Muscle of leg (tissue), 16 donors: ENCODE measurements at places on chromosomes 6 and 20.

GRCh38 chr20:24676978-24677370 is 207.5 kb downstream of the SYNDIG1 start:
- DNase-seq = no peak

DNA sequence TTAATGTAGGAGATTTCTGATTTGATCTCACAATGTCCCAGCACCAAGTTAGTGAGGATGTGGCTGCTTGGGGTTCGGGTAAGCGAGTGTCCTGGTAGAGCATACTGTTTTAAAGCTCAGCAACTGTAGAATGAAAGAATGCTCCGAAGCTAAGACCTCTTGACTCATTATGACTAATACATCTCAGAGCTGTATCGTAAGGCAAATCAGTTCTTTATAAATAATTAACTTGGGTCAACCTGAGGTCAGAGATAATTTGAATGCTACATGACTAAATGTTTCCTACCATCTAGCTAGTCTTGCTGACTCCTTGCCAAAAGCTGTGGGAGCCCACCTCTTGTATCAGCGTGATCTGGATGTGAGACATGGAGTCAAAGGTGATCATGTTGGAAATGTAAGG is 128.8 kb upstream of the PDE7B start:
- no peak for DNase-seq

- DNase-seq = no peak
Observed at GRCh38 chr20:60486315-60486714, 528.1 kb downstream of the CDH26 start.

DNA sequence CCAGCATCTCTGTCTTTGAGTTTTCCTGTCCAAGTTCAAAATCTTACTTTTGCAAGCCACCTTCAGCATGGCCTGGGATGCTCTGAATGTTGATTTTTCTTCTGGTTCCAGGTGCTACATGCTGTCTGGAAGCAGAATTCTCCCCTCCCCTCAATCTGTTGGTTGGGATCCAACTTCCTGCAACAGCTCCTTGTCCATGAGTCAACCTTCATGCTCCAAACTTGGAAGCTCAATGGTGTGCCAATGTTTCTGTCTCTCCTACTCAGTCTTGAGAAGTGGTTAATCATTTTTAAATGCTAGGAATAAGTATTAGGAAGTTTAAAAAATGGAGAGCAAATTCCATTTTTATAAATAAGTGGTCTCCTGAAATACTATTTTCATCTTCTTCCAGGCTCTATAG is 33.2 kb upstream of the PLEKHG1 start:
- no peak for DNase-seq

DNA sequence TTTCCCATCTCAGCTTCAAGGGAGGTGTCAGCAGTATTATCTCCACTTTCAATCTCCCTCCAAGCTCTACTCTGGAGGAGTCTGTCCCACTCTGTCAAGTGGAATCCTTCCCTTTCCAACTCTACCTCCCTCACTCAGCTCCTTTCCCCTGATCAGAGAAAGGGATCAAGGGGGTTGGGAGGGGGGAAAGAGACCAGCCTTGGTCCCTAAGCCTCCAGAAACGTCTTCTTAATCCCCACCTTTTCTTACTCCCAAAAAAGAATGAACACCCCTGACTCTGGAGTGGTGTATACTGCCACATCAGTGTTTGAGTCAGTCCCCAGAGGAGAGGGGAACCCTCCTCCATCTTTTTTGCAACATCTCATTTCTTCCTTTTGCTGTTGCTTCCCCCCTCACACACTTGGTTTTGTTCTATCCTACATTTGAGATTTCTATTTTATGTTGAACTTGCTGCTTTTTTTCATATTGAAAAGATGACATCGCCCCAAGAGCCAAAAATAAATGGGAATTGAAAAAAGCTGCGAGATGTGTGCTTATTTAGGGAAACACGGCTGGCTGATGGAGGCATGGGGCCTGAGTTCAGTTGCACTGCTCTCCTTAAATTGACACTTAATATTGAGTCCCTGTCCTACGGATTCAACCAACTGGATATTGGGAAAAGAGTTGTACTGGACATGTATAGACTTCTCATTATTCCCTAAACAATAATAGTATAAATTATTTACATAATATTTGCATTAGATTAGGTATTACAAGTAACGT is 4.9 kb downstream of the TUBB start:
- no peak for DNase-seq

DNA sequence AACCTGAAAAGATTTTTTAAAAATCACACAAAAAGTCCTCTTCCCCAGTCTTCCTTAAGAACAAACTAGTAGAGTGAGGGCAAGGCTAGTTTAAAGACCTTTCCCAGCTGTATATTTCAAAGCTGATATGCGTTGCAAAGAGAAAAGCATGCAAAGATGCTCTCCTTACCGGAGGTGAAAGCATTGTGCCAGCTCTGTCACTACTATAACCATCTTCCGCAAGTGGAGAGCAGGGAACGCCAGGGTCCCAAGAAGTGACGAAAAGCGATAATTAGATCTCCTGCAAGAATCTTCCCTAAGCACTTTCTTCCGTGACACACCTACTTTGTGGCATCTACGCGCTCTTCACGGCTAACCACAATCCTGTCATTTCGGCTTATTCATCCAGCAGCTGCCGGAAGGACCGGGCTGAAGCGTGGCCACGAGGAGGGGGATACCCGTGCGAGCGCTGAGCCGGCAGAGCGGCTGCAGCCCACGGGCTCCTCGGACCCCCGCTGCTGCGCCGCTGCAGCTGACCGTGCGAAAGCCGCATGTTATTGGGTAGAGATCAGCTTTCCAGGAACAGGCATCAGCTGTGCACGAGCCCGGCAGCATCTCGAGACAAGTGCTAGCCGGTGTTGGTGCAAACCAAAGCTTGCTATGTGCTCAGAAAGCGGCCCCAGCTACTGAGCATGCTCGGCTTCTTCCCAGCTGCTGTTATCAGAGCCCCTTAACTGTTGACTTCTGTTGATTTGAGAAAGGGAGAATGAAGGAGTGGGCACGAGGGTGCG is 57.2 kb upstream of the ARHGAP18 start:
- DNase-seq = peak; percentile 82

- DNase-seq = no peak
Observed at GRCh38 chr6:96499781-96500180, 21.8 kb upstream of the UFL1 start.

GRCh38 chr6:75427329-75427728 is 66.3 kb downstream of the FILIP1 start:
- DNase-seq = peak; percentile 79

DNA sequence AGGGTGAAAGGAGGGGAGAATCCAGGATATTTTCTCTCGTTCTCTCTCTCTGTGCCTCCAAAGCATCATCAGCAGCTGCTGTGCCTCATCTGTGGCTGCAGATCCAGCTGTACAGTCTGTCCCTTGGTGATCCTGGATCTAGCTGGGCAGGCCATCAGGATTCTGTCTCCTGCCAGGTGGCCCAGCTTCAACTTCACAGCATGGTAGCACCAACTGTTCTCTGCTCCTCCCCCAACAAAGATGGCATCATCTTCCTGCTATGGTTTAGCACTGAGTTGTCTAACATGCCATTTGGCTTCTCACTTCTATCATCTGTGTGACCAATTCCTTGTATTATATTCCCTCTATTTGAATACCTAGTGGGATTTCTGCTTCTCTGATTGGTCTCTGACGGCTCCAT is 28.6 kb upstream of the ARFGEF2 start:
- peak; percentile 89 for DNase-seq

DNA sequence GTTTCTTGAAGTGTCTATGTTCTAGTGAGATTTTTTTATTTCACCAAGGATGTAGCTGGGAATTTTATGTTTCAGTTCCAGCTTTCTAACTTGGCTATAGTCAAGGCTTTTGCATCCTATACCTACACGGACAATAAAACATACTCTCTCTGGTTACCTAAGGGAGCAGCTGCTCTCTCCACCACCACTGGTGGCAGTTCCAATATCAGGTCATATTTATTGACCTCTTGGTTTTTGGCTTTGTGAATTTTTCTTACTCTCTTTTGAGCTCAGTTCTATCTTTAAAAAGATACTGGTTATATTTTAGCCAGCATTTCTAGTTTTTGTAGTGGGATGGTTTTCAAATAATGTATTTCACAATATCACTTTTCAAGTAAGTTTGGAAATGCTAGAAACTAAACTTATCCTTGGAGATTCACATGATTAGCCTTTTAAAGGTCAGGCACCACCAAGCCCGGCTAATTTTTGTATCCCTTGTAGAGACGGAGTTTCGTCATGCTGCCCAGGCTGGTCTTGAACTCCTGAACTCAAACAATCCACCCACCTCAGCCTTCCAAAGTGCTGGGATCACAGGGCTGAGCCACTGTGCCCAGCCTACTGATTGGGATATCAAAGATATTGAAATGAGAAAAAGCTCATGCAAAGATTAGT is 34.7 kb upstream of the HAO1 start:
- no peak for DNase-seq

DNA sequence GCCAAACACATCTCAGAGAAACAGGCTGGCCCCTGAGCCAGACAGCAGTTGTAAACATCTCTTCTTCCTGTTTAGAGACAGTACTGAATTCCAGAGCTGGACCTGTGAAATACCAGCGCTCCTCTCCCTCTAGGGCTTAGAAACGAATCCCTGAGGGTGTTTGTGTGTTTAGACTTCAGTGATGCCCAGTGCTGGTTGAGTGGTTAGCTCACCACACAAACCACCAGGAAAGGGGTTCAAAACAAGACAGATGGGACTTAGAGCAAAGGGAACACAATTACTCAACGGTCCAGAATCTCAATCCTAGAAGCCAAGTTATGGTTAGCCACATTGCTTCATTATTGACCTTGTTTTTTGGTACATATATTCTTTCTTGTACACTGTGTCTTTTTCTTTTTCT is 108.7 kb upstream of the TMEM170B start:
- no peak for DNase-seq

DNA sequence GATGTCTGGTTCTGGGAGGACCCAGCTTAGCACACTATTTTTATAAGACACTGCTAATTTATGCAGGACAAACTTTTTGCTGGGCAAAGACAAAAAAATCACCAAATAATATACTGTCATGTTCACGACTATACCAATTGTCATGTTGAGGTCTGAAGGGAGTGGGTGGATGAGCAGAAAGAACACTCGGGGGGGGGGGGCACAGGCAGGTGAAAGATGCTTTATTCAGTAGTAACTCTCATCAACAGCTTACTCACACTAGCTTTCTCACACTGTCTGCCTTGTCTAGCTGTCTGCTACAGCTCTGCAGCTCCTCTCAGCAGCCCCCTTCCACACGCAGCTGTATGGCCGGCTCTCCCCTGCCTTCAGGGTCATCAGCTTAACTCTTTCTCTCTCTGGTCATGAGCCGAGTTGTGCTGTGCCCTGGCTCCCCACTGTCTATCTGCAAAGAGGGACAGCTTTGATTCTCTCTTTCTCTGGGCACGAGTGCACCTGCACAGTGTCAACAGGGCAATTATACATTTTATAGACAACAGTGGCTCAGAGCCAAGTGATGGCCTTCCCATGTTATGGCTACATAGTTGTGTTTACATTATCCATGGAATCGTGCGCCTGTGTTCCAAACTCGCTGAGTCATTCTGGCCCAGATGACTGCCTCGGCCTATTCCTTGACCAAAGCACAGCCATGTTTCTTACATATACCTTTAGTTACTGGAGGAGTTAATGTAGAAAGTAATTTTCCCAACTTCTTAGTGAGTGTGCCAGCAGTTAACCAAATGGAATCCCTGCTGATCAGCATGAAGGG is 187.7 kb upstream of the PRSS16 start:
- DNase-seq = no peak

DNA sequence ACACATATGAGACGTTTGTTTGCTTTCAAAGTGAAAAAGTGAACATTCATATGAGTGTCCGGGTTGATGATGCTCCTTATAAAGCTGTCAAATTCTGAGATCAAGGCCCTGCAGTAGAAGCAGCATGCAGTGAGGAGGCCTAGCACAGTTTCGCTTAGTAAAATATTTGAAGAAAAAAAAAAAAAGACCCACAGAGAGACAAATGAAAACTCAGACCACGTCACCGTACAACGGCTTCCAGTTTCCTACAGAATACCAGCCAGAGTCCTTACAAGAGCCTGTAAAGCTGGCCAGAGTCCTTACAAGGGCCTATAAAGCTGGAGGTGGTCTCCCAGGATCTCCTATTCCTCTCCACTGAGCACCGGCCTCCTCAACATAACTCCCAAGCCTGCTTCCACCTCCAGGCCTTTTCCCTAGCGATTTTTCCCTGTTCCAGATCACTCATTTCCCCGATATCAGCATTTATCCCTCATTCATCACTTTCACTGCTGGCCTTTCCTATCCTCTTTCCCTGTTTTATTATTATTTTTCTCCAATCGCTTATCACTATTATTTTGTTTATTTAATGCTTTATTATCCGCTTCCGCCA is 1.5 kb upstream of the HMGN4 start:
- peak; percentile 94 for DNase-seq

GRCh38 chr6:8420031-8420588 is 15.2 kb downstream of the SLC35B3 start:
- DNase-seq = no peak

DNA sequence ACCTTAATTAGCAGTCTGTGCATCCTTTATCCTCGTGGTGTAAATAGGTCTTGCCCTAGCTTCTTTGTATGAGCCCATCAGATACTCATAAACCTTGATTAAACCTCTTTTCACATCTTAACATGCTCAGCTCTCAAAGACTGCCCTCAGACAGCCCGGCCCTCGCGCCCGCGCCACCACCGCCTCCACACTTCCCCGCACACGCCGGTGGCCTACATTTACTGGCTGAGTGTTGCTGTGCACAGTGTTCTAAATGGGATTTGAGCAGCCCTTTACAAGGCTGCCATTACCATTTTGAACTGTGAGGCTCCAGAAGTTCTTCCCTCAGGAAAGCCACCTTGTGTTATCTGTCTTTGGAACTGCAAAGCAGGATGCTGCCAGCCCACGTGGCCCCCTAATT is 63.0 kb upstream of the INSM1 start:
- DNase-seq = no peak

DNA sequence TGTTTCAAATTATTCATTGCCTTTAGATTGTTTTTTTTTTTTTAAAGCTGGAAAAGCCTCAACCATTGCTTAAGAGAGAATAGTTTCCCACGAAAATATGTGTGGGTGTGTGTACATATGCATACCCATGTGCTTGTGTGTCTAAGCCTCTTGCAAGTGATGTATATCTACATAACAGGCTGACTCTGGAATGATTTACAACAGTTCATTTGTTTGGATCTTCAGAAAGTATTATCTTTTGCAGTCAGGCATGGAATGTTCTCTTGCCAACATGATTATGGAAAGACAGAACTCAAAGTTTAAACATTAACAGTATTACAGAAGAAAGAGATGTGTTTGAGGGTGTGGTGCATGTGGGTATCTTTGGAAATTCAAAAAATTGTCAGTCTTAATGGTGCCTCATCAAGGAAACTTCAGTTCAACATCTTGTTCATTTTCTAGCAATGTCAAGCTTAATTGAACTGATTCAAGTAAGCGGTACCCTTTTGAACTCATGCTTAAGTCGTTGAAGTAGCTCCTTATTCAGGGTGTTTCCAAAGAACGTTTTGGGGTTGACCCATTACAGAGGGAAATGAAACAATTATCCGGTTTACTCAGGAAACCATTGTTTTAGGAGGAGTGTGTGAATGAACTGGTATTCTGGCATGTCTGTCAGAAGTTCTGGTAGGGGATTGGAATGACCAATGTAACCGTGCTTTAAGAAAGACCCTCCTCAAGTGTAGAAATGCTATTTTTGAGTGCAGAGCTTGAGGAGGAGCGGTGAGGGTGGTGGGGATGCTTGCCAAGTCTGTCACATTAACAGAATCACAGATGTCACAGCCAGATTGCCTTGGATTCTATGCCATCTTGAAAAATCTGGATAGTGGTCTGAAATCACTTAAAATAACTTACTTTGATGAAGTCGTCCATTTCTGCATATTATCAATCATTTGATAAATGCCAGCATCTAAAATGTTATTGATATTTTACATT is 60.3 kb downstream of the ADGRG6 start:
- no peak for DNase-seq
